ENCODE measurements at places on chromosomes 7 and 10. TPM values are rescaled to one million over a fixed set of nuclear protein-coding genes. Genes with fewer than 3 reads are reported as not detected.

The GCK gene
- total RNA-seq: 2.3 TPM

The CDH23 gene
- total RNA-seq: 0.55 TPM

The CADPS2 gene
- total RNA-seq: not detected

The CLDN3 gene
- not detected for total RNA-seq

The FRAT1 gene
- total RNA-seq: 2.9 TPM

The DCLRE1A gene
- 15.2 TPM for total RNA-seq

The SLF2 gene
- 34.0 TPM for total RNA-seq

The JCAD gene
- 3.4 TPM for total RNA-seq

The EN2 gene
- total RNA-seq: not detected

The KCND2 gene
- total RNA-seq: not detected

The PLPP4 gene
- not detected for total RNA-seq

The DYDC2 gene
- not detected for total RNA-seq

The GLUD1 gene
- 109 TPM for total RNA-seq

The GHRHR gene
- not detected for total RNA-seq

The GARIN1A gene
- 0.48 TPM for total RNA-seq

The PLAU gene
- 1.7 TPM for total RNA-seq

The SLC13A1 gene
- not detected for total RNA-seq

The SPDYE9 gene
- total RNA-seq: not detected
